ENCODE measurements at places on chromosomes 1 and 21. TPM values are rescaled to one million over a fixed set of nuclear protein-coding genes. Genes with fewer than 3 reads are reported as not detected.

DNA sequence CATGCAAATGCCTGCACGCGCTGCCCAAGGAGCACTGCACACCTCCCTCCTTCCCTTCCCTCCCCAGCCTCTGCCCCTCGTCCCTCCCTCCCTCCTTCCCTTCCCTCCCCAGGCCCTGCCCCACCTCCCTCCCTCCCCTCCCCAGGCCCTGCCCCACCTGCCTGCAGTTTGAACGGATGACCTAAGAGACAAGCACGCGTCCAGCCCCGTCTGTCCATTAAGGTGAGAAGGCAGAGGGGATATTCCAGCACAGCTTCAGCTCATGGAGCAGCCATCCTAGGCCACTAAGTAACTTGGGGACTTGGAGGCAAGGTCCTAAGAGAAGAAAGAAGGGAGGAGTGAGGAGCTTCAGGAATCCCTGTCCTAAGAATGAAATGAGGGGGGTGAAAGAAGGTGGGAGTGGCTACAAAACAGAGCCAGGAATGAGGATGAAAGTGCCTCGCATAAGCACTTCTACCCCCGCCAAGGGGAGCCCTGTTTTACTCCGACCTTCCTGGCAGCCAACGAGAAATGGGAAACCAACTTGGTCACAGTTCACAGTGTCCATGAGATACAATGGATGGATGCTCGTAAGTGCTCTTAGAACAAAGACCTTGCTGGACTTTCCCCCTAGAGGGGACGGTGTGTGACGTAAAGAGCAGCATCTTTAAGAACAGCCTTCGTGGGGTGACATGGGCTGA, 21.3 kb upstream of the EFHD2 start:
- peaks cover 26% of the 10 kb centered on the region for H3K27me3 ChIP-seq
- DNase-seq, result no peak
- H3K4me1 ChIP-seq, result no peaks in the 10 kb centered on the region
- H3K27ac ChIP-seq, result no peak overlapping the region
- H3K4me3 ChIP-seq, result no peak overlapping the region
- H3K36me3 ChIP-seq, result no peaks in the 10 kb centered on the region

MAN1C1 gene
- total RNA-seq, result 11.3 TPM

GJA5 gene
- total RNA-seq, result not detected

- H3K36me3 ChIP-seq, result peaks cover 33% of the 10 kb centered on the region
- H3K27ac ChIP-seq, result no peak overlapping the region
- no peak for DNase-seq
- no peak overlapping the region for H3K4me3 ChIP-seq
- peaks cover 23% of the 10 kb centered on the region for H3K4me1 ChIP-seq
Observed at GRCh38 chr1:46692811-46693770, 21.4 kb downstream of the TEX38 start.

GRCh38 chr1:226958300-226958699, 18.2 kb downstream of the COQ8A start:
- H3K4me3 ChIP-seq, result no peak overlapping the region
- peaks cover 2% of the 10 kb centered on the region for H3K36me3 ChIP-seq
- DNase-seq, result no peak
- peaks cover 15% of the 10 kb centered on the region for H3K4me1 ChIP-seq
- H3K27ac ChIP-seq, result no peak overlapping the region

- DNase-seq, result no peak
- peaks cover 10% of the 10 kb centered on the region for H3K36me3 ChIP-seq
- H3K27me3 ChIP-seq, result no peaks in the 10 kb centered on the region
- peak overlapping the region; percentile 88 for H3K27ac ChIP-seq
Observed at GRCh38 chr1:172351754-172352161, 68.7 kb upstream of the C1orf105 start.

GRCh38 chr1:160460214-160460642, 59.9 kb downstream of the VANGL2 start:
- no peaks in the 10 kb centered on the region for H3K4me1 ChIP-seq
- DNase-seq, result no peak
- no peak overlapping the region for H3K4me3 ChIP-seq
- peaks cover 19% of the 10 kb centered on the region for H3K27me3 ChIP-seq
- H3K27ac ChIP-seq, result no peak overlapping the region

DCDC2B gene
- total RNA-seq, result not detected

TMEM81 gene
- 2.5 TPM for total RNA-seq

GRCh38 chr1:216700779-216701178, 22.4 kb downstream of the ESRRG start:
- H3K27ac ChIP-seq, result no peak overlapping the region
- H3K27me3 ChIP-seq, result peaks cover 13% of the 10 kb centered on the region
- H3K4me3 ChIP-seq, result no peak overlapping the region
- H3K4me1 ChIP-seq, result no peaks in the 10 kb centered on the region

DNA sequence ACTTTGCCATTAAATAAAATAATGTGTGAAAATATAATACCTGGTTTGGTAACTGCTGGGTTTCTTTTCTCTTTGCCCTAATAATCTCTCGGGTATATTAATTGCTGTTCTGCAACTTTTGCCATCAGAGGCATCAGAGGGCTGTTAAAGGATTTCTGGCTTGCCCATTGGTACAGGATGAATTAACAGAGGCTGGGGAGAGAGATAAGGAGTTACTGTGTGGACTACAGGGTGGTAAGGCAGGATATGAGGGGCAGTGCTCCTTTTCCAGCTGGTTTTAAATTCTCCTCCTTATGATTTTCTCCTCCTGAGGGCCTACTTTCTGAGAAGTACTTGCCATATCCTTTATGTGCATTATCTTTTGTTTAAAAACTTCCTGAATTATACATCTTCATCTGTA, 48.3 kb downstream of the FGGY start:
- H3K36me3 ChIP-seq, result no peaks in the 10 kb centered on the region
- no peak overlapping the region for H3K27ac ChIP-seq
- no peaks in the 10 kb centered on the region for H3K4me1 ChIP-seq
- H3K4me3 ChIP-seq, result no peak overlapping the region

DNA sequence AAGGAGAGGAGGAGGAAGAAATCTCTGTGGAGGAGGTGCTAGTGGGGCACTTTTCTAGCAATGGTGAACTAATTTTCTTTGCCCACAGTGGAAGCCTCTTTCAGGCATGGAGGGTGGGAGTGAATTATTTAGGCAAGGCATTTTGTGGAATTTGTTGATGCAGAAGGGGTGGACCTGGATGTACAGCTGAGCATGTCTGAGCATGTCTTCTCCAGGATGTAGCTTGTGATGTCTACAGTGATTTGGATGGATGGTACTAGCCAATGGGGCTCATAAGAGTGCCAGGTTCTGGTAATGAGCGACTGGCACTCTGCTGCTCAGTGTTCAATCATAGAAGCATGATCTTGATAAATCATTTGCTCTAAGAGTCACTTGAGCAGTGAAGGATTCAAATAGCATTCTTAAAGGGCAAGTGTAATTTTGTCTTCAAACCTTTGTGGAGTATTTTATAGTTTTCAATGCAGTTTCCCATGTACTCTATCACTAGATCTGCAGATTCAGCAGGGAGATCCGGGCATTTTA, 153.9 kb upstream of the LMO4 start:
- peaks cover 25% of the 10 kb centered on the region for H3K4me1 ChIP-seq
- peaks cover 7% of the 10 kb centered on the region for H3K27me3 ChIP-seq
- H3K27ac ChIP-seq, result no peak overlapping the region
- H3K36me3 ChIP-seq, result no peaks in the 10 kb centered on the region

S100A12 gene
- not detected for total RNA-seq

GRCh38 chr21:34800797-34801518, 132.2 kb downstream of the CLIC6 start:
- H3K27ac ChIP-seq, result peak overlapping the region; percentile 8
- DNase-seq, result no peak
- peaks cover 33% of the 10 kb centered on the region for H3K36me3 ChIP-seq
- H3K4me3 ChIP-seq, result no peak overlapping the region
- peaks cover 47% of the 10 kb centered on the region for H3K4me1 ChIP-seq

GRCh38 chr1:231603598-231604275, 22.9 kb upstream of the DISC1 start:
- peaks cover 3% of the 10 kb centered on the region for H3K36me3 ChIP-seq
- peaks cover 12% of the 10 kb centered on the region for H3K4me1 ChIP-seq

DNA sequence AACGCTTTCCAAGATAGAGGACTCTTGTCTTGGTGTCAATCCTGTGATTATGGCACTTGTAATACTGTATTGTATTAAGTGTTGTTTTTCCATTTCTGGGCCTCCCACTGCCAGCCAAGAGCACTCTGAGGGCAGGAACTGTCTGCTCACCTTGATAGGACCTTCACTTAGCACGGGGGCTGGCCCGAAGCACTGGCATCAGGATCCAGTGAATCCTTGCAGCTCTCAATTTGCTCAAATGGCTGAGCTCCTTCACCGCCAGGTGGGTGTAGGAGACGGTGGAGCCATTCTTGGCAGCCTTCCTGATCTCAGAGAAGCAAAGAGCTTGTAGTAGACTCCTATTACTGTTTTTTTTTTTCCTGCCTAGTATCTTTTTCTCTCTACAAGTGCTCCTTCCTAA, 17.7 kb downstream of the MECR start:
- no peak overlapping the region for H3K27ac ChIP-seq
- peaks cover 19% of the 10 kb centered on the region for H3K36me3 ChIP-seq
- H3K4me3 ChIP-seq, result no peak overlapping the region
- DNase-seq, result no peak
- H3K27me3 ChIP-seq, result no peaks in the 10 kb centered on the region

DNA sequence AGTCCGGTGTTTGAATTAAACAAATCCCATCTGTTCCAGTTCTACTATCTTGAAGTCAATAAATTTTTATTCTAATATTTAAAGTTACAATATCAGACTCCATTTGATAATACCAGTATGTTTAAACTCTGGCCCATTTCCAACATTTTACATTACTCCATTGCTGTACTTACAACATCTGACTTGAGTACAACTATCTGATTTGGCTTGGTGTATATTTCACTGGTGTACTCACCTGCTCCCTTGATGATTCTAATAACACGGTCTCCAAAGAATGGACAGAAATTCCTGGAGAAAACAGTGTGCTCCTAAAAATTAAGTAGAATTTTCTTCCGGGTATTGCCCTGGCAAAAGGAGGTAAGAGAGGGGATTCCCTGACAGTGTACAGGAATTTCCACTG, 680.5 kb upstream of the ADAMTS5 start:
- H3K27me3 ChIP-seq, result no peaks in the 10 kb centered on the region
- no peak overlapping the region for H3K27ac ChIP-seq
- H3K4me1 ChIP-seq, result peaks cover 27% of the 10 kb centered on the region
- H3K36me3 ChIP-seq, result no peaks in the 10 kb centered on the region

ANGPTL1 gene
- total RNA-seq, result 4.7 TPM

DNA sequence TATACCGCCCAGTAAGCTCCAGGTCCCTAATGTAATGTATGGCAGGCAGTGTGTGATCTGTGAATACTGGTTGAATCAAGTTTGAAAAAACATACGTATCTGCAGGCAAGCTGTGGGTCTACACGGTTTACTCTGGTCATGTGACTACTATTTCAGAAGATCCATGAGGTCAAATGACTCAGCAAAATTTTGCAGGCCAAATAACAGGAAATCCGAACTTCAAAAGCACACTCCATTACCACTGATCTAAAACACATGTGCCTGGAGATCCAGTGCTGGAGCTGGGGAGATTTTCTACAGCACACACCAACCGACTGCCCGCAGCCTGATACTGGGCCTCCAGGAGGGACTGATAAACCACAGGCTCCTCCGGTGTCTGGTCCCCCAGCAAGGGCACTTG, 64.5 kb upstream of the SLC44A3 start:
- peak overlapping the region; percentile 0 for H3K27ac ChIP-seq
- no peak overlapping the region for H3K4me3 ChIP-seq
- H3K4me1 ChIP-seq, result peaks cover 28% of the 10 kb centered on the region
- H3K36me3 ChIP-seq, result peaks cover 3% of the 10 kb centered on the region
- no peak for DNase-seq

GJA9 gene
- not detected for total RNA-seq

- H3K36me3 ChIP-seq, result no peaks in the 10 kb centered on the region
- H3K4me3 ChIP-seq, result no peak overlapping the region
- no peak for DNase-seq
- peaks cover 59% of the 10 kb centered on the region for H3K4me1 ChIP-seq
- H3K27me3 ChIP-seq, result no peaks in the 10 kb centered on the region
- peak overlapping the region; percentile 2 for H3K27ac ChIP-seq
Observed at GRCh38 chr1:22737374-22738068, 26.9 kb downstream of the EPHB2 start.

DNA sequence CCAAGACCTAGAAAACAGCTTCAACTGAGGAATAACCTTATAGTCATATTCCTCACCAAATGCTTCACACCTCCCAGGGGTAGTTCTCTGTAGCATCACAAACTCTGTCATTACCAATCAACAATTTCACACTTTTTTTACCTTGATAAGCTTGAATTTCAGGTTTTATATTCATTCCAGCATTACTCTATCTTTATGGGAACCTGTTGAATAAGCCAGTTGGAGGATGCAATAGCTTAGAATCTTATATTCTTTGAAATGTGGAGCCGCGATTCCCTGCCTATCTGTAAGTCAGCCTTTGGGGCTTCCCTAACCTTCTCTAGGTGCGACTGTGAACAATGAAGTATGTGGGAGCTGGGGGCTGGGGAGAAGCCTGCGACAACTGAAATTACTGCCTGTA, 145.4 kb downstream of the GREM2 start:
- H3K4me1 ChIP-seq, result peaks cover 33% of the 10 kb centered on the region
- no peak overlapping the region for H3K27ac ChIP-seq
- H3K36me3 ChIP-seq, result no peaks in the 10 kb centered on the region
- no peaks in the 10 kb centered on the region for H3K27me3 ChIP-seq
- DNase-seq, result no peak

CRTC2 gene
- 30.9 TPM for total RNA-seq

- no peak for DNase-seq
- H3K36me3 ChIP-seq, result no peaks in the 10 kb centered on the region
- no peak overlapping the region for H3K4me3 ChIP-seq
- H3K27ac ChIP-seq, result no peak overlapping the region
- H3K27me3 ChIP-seq, result no peaks in the 10 kb centered on the region
Observed at GRCh38 chr1:195766709-195767108, 841.5 kb downstream of the KCNT2 start.

- H3K4me1 ChIP-seq, result peaks cover 42% of the 10 kb centered on the region
- peak overlapping the region; percentile 99 for H3K27ac ChIP-seq
- DNase-seq, result no peak
- peaks cover 10% of the 10 kb centered on the region for H3K36me3 ChIP-seq
- no peaks in the 10 kb centered on the region for H3K27me3 ChIP-seq
Observed at GRCh38 chr1:226063977-226064815, 1.7 kb downstream of the H3-3A start.

- H3K27ac ChIP-seq, result peak within 1 kb of the TSS; percentile 95
- H3K27me3 ChIP-seq, result no peaks in the 10 kb centered on the region
- peaks cover 4% of the 10 kb centered on the region for H3K36me3 ChIP-seq
- peaks cover 19% of the 10 kb centered on the region for H3K4me1 ChIP-seq
- peak within 1 kb of the TSS; percentile 80 for H3K4me3 ChIP-seq
Observed at GRCh38 chr1:226940029-226940805, at the start of gene COQ8A. Gene COQ8A (plus strand): TSS chr1:226940294. CDS start chr1:226961386, 21,092 bp downstream.

DNA sequence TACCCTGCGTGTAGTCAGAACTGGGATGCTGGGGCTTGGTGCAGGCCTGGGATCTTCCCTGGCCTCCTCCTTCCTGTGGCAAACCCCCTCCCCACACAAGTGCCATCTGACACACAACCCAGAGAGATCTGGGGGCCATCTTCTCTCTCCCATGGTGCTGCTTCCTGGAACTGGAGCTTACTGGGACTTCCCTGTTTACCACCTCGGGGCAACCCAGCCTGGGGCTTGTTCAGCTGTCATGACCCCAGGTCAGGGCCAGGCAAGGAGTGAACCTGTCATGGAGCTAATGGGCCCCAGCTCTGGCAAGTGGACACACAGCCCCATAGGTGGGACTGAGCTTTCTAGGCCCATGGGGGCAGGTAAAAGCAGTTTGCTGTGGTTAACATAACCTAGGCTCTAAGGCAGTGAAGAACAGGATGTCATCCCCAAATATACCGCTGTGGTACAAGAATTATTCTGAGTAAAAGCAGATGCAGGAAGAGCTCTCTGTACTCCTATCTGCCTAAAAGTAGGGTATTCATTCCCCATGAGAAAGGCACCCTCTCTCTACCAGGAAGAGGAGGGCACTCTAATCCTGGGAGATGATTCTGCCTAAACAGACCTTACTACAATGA, 2.4 kb downstream of the TRIM11 start:
- peak overlapping the region; percentile 86 for H3K4me3 ChIP-seq
- H3K36me3 ChIP-seq, result peaks cover 14% of the 10 kb centered on the region

JAM2 gene
- 6.6 TPM for total RNA-seq

MORN1 gene
- 8.1 TPM for total RNA-seq

KLHDC8A gene
- not detected for total RNA-seq

All from chondrocyte (in vitro differentiated cells).